ENCODE measurements at places on chromosomes 12 and 14.

- no peak for DNase-seq
Measured at GRCh38 chr14:103282932-103283331, 51.1 kb upstream of the EIF5 start.

GRCh38 chr12:122862872-122863701, 27.8 kb downstream of the HIP1R start:
- DNase-seq = no peak

DNA sequence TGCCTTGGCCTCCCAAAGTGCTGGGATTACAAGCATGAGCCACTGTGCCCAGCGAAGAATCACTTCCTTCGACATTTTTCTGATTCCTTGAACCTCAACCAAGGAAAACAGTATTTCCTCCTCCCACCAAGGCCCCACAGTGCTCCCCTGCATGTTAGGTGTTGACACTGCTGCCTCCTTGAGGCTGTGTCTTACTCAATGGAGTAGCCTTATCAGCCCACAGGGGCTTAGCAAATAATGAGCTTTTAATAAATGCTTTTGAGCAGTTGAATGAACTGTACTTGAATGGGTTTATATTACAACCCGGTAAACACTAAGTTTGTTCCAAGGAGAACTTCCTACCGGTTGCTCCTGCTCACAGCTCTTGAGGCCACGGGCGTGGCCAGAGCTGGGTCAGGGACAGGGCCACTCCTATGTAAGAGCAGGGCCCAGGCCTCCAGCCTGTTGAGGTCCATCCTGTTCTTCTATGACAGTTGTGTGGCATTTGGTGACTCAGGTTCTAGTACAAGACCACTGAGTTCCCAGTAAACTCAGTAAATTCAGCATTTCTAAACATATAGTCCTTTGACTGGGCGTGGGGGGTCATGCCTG, 36.8 kb upstream of the TUBA1A start:
- no peak for DNase-seq

GRCh38 chr14:106487600-106487999, 961.2 kb downstream of the TMEM121 start:
- DNase-seq = no peak

GRCh38 chr14:39169541-39169900, 612 bp downstream of the TRAPPC6B start:
- no peak for DNase-seq

DNA sequence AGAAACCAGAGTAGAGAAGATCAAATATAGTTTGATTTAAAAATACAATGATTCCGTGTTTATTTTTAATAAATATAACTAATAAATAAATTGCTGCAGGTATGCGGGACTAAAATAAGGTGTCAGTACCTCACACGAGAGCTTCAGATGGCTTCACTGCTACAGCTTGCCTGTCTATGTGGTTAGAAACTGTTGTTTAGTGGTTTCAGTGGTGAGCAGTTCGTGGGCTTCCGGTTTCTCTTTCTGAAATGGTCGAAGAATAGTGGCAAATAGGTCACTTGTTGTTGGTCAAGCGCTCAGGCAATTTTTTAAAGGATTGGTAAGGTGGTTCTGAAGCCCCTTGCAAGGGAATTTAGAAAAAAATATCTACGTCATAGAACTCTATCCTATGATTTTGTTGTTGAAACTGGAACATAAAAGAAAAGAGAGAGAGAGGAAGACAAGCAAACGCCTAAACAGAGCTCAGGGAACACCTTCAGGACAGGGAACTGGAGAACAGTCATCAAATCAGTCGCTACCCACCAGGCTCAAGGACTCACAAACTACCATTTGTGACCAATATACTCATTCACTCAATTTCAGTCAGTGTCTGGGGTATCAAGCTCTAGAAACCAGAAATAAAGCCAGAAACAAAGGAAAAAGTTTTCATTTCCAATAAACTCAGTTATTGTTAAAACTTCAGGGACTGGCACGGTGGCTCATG, 31.3 kb downstream of the GABARAPL1 start:
- DNase-seq = no peak

- no peak for DNase-seq
Measured at GRCh38 chr12:95643256-95643655, 92.0 kb upstream of the USP44 start.
